ENCODE measurements at places on chromosomes 16 and 17.
A peak's percentile ranks its signal among the peaks of the same experiment; 100 is the strongest.

- peak; percentile 20 for DNase-seq
Observed at GRCh38 chr17:47789611-47790561, 31.7 kb downstream of the OSBPL7 start.

GRCh38 chr17:42287977-42288802, at the start of gene STAT5A:
Gene STAT5A, plus strand, starts transcription at chr17:42288498. Its CDS starts 914 bp downstream, at chr17:42289412.
- peak; percentile 80 for DNase-seq

DNA sequence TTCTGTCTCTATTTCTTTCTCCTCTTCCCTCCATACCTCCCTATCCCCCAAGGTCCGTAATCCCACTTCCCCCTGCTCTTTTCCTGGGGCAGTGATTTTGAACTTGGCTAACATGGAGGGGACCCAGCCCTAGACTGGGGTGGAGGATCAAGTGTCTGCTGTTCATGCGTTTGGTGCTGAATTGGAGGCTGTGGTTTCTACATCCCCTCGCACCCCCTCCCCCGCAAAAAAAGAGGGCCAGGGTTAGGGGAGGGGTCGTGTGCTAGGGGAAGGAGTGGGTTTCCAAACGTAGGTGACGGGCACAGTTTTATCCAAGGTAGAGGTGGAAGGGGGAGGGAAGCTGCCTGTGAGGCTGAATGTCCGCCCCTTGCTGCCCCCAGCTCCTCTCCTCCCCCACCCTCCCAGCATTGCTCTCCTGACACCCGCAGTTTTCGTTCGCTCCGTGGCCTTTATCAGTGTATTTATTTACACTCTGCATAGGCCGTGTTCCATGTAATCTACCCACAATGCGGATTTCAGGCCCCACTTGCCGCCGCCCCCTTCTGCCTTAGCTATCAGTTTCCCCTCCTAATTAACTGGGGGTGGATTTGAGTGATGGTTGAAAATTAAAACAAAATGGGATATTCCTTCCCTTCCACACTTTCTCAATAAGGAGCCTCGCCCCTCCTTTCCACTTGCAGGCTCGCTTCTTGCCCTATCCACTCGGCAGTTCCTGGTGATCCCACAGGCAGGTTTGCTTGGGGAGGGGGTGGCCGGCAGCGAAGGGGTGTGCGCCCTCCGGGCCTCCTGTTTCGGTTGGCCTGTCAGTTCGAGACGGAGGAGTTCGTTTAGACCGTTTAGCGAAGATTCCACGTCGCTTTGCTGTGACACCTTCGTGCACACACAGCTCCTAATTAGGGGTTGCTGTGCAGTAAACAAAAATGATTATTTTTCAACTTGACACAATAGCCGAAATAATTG, 2.0 kb downstream of the GNAO1 start:
- no peak for DNase-seq

DNA sequence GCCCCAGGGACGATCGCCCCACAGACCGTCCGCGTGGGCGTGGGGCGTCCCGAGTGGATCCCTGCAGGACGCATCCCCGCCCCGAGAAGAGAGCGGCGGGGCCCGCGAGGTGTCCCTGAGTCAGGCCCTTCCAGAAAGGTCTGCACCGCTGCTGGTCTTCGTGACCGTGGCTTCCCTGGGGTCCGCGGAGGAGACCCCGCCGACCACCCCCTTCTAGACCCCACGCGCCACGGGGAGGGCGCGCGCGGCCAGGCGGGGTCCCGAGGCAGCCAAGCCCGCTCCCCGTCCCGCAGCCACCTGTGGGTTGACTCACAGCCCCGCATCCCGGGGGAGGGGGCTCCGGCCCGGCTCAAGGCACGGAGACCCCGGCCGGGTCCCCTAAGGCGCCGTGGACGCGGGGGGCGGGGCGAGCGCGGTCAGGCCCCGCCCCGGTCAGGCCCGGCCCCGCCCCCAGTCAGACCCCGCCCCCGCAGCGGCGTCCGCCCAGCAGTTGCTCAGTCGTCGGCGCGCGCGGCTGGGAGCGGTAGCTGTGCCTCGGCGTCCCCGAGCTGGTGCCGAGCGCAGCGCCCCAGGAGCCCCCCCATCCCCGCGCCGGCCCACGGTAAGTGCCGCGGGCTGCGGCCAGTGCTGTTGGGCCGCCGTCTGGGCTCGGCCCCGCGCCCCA, at the start of gene BAIAP3:
Gene BAIAP3, plus strand, starts transcription at position 497 of the 664 bp plus-strand sequence. CDS start 4,905 bp downstream, outside the sequence.
- DNase-seq: no peak

DNA sequence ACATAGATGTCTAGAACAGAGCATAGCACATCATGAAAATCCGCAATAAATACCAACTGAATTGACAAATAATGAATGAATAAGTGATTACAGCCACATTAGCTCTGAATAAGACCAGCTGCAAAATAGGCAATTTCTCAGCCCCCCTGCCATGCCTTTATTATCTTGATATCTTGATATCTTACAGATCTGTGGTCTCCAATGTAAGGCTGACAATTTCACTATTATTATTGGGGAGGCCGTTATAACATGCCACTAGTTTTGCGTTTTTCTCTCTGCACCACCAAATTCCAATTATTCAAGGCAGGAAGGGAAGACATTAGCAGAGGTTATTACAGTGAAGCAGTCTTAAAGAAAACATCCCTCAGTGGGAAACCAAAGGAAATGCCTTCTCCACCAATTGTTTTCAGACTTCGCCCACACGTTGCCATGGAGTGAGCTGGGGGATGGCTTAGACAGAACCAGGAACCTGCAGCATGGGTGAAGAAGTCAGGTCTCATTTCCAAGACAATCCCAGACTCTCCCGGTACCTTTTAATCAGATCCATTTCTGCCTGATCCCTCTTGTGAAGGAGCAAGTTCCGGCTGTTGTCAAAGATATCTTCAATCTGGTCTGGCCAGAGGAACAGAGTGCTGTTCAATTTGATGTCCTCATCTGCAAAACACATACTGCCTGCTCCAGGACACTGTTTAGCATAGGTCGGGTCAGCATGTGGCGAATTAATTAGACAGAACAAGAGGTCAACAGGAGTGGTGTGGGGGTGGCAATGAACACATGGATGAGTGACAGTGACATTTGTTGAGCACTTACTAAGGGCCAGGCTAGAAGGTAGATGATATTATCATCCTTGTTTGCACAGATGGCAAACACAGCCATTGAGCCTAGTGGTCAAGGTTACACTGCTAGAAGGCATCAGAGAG, 46.4 kb downstream of the DNAH3 start:
- DNase-seq: no peak

GRCh38 chr17:63768433-63768832, 5.0 kb downstream of the CCDC47 start:
- no peak for DNase-seq

- DNase-seq: no peak
Observed at GRCh38 chr16:5354645-5355044, 257.1 kb upstream of the EEF2KMT start.

DNA sequence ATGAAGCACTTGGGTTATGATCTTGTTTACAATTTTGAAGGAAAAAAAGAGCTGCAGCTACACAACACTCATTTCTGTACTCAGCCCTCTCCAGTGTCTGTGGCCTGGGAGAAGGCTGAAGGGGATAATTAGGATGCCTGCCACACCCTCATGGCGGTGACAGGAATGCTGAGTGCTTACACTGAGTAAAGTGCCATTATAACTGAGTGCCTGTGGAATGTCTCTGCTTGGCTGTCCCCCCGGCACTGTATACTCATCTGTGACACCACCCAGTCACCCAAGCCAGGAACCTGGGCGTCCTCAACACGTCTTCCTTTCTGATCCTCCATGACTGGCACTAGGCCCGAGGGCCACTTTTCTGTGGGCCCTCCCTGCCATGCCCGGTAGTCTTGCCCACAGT, 3.5 kb upstream of the MRPL38 start:
- DNase-seq: no peak

GRCh38 chr17:32549559-32549958, 62.8 kb downstream of the CDK5R1 start:
- DNase-seq: no peak

DNA sequence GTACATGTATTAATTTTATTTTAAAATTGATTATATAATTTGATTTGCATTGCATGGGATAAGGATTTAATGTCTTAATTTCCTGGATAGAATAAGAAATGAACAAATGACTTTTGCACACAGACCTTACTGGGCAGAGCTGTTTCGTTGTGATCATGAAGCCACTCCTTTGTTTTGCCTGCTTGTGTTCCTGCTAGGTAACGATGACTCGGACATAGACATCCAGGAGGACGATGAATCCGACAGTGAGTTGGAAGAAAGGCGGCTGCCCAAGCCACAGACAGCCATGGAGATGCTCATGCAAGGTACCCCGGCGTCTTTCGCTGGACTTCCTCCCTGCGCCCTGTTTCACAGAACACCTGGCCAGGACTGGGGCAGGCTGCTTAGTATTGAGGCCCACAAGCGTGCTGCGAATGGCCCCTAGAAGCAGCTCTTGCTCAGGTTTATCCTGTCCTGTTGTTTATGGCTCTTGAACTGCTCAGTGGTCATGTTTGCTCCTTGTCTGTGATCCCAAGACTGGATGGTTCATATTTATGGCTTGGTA, 29.6 kb downstream of the CLUAP1 start:
- DNase-seq: no peak

GRCh38 chr17:16241906-16242399, 24.9 kb downstream of the PIGL start:
- DNase-seq: no peak

DNA sequence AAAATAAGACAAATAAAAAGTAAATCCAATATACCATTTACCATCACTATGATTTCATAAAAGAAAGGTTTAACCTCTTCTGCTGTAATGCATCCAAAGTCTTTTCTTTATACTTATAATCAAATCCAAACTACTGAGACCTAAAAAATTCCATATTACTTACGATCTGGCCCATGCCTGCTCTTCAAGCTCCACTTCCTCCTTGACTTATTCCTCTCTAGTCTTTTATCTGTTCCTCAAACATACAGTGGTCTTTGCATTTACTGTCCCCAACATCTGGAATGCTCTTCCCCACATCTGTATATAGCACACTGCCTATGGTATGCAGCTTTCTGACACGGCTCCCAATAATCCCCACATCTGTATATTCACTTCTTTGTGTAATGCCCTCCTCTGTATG, 33.8 kb downstream of the PCTP start:
- DNase-seq: no peak

- no peak for DNase-seq
Observed at GRCh38 chr16:26712876-26713275, 353.9 kb upstream of the C16orf82 start.

GRCh38 chr17:8960325-8961140, 5.0 kb downstream of the PIK3R5 start:
- DNase-seq: no peak

DNA sequence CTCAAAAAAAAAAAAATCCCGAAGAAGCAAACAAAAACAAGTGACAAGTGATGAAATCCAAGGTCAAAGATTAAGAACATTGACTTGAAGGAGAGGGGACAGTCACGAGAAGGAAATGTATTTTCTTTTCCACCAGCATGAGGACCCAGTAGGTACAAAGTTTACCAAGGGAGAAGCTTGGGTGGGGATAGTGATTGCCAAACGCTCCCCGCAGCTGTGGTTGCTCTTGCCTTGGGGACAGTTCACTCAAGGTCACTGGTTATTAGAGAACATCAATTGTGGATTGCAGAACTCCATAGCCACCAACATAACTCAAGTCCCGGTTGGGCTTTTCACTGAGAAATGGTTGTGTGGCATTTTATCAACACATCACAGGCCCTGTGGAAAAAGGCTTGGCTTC, 27.0 kb downstream of the RSL1D1 start:
- no peak for DNase-seq

- DNase-seq: no peak
Observed at GRCh38 chr17:81049372-81049911, 14.5 kb downstream of the BAIAP2 start.

DNA sequence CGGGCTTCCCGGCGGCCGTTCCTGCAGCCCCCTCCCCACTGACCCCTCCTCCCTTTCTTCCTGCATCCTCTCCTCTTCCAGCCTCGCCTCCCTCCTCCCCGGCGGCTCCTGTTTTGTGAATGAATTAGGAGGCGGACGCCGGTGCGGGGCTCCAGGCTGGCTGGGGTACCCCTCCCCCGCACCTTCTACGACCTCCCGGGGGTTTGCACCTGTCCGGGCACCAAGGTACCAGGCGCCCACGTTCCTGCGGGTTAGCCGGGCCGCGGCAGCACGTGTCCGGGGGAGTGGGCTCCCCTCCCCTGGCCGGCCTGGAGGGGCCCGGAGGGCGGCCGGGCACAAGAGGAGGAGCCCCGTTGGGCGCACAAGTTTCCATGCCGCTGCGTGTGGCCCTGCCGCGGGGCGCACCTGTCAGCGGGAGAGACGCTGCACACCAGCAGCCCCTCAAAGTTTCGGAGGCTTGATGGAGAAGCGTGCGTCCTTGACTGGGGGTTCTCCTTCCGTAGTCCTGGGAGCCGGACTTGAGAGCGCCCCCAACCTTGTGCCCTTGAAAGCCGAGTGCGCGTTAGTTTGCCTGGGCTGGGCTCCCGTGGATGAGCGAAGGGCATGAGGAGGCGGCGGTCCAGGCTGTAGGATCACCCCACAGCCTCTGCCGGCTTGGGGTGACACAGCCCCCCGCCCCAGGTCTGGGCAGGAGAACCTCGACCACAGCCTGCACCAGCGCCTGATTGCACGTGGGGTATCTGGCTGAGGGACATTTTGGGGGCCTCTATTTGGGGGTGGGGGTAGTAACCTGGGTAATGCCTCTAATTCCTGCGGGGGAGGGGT, 1.2 kb downstream of the HAS3 start:
- no peak for DNase-seq

DNA sequence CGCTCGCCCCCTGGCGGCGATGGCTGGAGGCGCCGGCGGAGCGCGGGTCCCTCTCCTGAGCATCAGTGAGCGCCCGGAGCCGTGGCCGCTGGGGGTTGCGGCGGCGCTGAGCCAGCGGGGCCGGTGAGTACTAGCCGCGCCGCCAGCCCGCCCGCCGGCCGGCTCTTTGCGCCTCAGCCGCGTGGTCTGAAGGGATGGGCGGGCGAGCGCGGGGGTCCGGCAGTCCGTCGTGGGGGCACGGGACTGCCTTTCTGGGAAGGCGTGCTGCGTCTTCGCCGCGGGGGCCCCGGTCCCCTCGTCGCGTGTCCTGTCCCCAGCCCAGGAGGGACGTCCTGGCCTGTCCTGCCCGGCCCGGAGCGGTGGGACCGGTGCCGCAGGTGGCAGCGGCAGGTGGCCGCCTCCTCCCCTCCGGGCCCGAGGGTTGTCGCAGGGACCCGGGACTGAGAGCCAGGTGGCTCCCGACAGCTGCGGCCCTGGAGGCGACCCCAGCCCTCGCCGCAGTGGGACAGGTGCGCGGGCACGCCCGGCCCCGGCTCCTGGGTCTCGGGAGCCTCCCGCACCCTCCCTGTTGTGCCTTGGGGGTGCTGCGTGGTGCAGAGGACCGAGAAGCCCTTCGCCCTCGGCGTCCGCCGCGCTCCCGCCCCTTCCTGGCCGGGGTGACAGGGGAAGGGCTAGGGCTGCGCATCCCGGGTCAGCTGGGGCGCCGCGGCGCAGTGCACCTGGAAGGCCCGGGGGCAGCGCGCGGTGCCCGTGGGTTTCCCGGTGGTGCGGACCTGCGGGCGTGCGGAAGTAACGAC, at the start of gene SPECC1:
Gene SPECC1, plus strand, starts transcription at position 58 of the 797 bp plus-strand sequence. CDS start 87,293 bp downstream, outside the sequence.
- DNase-seq: peak; percentile 5

DNA sequence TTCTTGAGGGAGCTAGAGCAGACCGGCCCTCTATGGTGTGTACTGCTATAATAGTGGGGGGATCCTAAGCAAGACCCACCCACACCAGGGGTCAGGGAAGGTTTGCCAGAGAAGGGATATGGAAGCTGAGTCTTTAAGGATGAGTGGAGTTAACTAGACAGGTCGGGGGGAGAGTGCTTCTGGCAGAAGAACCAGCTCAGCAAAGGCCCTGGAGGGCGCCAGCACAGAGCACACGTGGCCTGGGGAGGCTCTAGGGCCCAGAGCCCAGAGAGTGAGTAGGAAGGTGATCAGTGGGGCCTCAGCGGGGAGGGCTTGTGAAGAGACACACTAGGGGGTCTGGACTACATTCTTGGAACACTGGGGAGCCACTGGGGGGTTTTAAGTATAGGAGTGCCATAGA, 21.1 kb downstream of the NGFR start:
- no peak for DNase-seq

GRCh38 chr16:629833-630248, 944 bp upstream of the WFIKKN1 start:
- no peak for DNase-seq

All from CD4-positive, alpha-beta T cell treated with Interleukin-6 at 100 ng/mL for 8 hours (primary cell).